GM23248 (cell line): ENCODE measurements at places on chromosomes 4 and X. TPM values are rescaled to one million over a fixed set of nuclear protein-coding genes. Genes with fewer than 3 reads are reported as not detected.
A peak's percentile ranks its signal among the peaks of the same experiment; 100 is the strongest.

DNA sequence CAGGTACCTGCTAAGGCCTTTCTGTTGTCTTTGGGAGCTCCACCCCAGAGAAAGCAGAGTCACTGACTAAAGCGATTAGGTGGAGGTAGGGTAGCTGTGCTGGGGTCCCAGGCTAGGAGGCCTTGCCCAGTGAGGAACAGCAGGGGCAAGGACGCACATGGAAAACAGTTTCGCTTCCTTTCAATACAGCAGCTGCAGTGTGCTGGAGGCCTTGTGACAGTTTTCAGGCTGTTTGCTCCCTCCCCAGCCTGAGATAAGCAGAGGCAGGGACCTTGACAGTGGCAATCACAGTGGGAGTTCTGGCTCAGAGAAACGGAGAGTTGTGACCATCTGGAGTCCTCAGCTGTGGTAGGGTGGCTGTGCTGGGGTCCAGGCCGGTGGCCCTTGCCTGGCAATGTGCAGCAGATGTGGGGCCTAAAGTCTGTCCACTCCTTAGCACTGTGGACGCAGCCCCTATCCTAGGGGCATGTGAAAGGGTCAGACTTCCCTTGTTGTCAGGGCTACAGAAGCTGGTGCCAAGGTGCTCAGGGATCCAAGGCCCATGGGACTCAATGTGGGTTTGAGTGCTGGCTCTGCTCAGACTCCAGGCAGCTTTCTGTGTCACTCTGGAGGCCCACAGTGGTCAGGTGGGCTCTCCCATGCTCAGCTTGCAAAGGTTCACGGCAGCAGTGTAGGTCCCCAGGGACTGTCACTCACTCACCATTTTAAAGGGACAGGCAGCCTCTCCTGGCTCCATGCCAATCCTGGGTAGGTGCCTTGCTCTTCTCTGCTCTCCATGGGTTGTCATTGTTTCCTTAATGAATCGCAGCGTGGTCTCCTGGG, 534.9 kb upstream of the FMR1 start:
- DNase-seq, result no peak

DNA sequence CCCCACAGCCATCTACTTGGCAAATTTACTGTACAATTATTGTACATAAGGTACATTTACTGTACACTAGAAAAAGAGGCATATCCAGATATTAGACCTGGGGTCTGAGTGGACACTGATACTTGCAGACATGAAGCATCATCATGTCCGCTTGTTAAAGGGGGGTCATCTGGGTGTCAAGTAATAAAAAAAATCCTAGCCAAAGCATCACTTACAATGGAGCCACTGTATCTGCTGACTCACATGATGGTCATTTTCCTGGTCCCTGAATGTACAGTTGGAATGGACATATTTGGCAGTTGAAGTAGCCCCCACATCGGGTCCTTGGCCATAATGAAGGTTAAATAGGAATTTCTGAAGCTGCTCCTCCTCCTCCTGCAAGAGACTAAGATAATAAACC, 228.8 kb downstream of the THOC2 start:
- peak; percentile 60 for DNase-seq

DNA sequence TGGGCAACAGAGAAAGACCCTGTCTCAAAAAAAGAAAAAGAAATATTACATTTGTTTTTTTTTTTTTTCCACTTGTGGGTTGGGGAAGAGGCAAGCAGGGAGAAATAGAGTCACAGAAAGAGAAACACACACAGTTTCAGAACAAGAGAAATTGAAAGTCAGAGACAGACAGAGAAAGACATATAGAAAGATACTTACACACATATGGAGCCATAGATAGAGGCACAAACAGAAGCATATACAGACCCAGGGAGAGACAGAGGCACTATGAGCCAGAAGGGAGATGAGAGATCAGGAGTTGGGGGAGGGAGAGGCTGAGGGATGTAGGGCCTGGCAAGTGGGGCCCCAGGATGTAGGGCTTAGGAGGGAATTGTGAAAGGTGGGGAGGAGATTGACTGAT, 55.2 kb upstream of the GIMD1 start:
- no peak for DNase-seq

The EGFL6 gene
- total RNA-seq, result not detected in 2 replicates

DNA sequence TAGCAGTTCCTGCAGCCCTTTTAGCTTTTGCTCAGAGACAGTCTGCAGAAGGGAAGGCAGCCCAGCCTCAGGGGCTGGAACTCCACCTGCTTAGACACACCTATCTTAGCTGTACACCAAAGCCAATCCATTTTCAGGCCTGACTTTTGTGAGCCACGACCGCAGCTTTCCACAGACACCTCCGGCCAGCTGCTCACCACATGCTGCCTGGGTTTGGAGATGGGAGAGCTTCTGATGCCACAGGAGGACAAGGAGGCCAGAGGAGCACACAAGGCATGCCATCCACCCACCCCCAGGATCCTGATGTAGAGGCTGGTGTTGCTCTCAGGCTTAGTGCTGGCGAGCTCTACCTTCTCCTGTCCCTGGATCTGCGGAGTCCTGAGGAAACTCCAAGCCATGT, 141.8 kb upstream of the NALF2 start:
- peak; percentile 43 for DNase-seq
